ENCODE measurements at places on chromosomes 3 and 15. TPM values are rescaled to one million over a fixed set of nuclear protein-coding genes. Genes with fewer than 3 reads are reported as not detected.

Gene NLGN1
- 3.7 TPM for total RNA-seq

GRCh38 chr3:58198804-58199203 is 12.0 kb downstream of the DNASE1L3 start:
- no peaks in the 10 kb centered on the region for H3K36me3 ChIP-seq
- no peaks in the 10 kb centered on the region for H3K4me1 ChIP-seq
- no peak for DNase-seq
- H3K27ac ChIP-seq: no peak overlapping the region
- no peak overlapping the region for H3K4me3 ChIP-seq
- H3K27me3 ChIP-seq: no peaks in the 10 kb centered on the region

GRCh38 chr3:126129398-126129891 is 45.5 kb upstream of the SLC41A3 start:
- no peak overlapping the region for H3K4me3 ChIP-seq
- DNase-seq: peak; percentile 25
- H3K4me1 ChIP-seq: no peaks in the 10 kb centered on the region
- peaks cover 7% of the 10 kb centered on the region for H3K27me3 ChIP-seq
- no peaks in the 10 kb centered on the region for H3K36me3 ChIP-seq

DNA sequence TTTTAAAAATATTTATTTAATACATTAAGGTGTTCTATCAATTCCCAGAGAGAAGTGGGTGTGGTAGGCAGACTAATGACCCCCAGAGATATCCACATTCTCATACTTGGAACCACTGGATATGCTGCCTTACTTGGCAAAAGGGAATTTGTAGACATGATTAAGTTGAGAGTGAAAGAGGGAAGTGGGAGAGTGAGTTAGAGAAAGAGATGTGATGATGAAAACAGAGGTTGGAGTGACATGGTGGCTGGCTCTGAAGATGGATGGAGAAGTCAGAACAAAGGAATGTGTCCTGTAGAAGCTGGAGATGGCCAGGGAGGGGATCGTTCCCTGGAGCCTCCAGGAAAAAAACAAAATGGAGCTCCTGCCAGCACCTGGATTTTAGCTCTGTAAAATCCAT is 32.0 kb downstream of the TNFAIP8L3 start:
- H3K4me1 ChIP-seq: peaks cover 29% of the 10 kb centered on the region
- DNase-seq: no peak
- no peaks in the 10 kb centered on the region for H3K36me3 ChIP-seq
- H3K27ac ChIP-seq: no peak overlapping the region

Gene ST3GAL6
- total RNA-seq: 11.1 TPM

DNA sequence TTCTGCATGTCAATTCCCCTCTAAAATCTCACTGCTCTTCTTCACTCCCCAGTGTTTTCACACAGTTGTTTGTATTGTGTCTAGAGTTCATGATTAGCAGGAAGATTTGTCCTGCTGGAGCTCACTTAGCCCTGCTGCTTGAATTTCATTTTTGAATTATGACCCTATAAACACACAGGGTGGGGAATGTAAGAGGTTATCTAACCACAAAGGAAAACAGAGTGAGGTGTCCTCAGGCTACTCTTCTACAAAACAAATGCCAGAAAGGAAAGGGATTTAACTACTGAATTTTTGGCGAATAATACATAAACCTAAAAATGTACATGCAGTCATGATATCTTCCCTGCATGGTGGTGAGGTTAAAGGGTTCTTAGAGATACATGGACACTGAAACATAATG is 215.1 kb upstream of the CNTN4 start:
- no peaks in the 10 kb centered on the region for H3K27me3 ChIP-seq
- DNase-seq: no peak
- peak overlapping the region; percentile 5 for H3K27ac ChIP-seq

Gene CCR2
- not detected for total RNA-seq

- H3K4me1 ChIP-seq: peaks cover 19% of the 10 kb centered on the region
- no peak for DNase-seq
- no peak overlapping the region for H3K4me3 ChIP-seq
- H3K27me3 ChIP-seq: no peaks in the 10 kb centered on the region
- H3K27ac ChIP-seq: no peak overlapping the region
- H3K36me3 ChIP-seq: no peaks in the 10 kb centered on the region
These were observed 35.9 kb upstream of the ZBTB38 start for GRCh38 chr3:141332416-141332815.

Gene ASB7
- 14.4 TPM for total RNA-seq

Gene PLEKHO2
- 8.7 TPM for total RNA-seq

GRCh38 chr15:46858150-46858549 is 859.2 kb upstream of the SEMA6D start:
- DNase-seq: no peak
- no peak overlapping the region for H3K4me3 ChIP-seq
- no peaks in the 10 kb centered on the region for H3K4me1 ChIP-seq
- H3K27ac ChIP-seq: no peak overlapping the region
- H3K36me3 ChIP-seq: no peaks in the 10 kb centered on the region

GRCh38 chr3:190120269-190121060 is at the start of gene P3H2:
TSS of gene P3H2 (minus strand) at chr3:190120897. CDS start at chr3:190120731, 166 bp downstream.
- H3K27me3 ChIP-seq: peaks cover 6% of the 10 kb centered on the region
- H3K4me3 ChIP-seq: peak within 1 kb of the TSS; percentile 77
- H3K4me1 ChIP-seq: peaks cover 38% of the 10 kb centered on the region
- no peaks in the 10 kb centered on the region for H3K36me3 ChIP-seq

Data from mesothelial cell of epicardium (in vitro differentiated cells).